ENCODE measurements at places on chromosomes 11 and 22.

GRCh38 chr11:124070915-124071622 is 29.9 kb upstream of the OR10G7 start:
- DNase-seq, result peak; percentile 67

- DNase-seq, result peak; percentile 31
Observed at GRCh38 chr11:114321621-114322257, 25.5 kb downstream of the NNMT start.

DNA sequence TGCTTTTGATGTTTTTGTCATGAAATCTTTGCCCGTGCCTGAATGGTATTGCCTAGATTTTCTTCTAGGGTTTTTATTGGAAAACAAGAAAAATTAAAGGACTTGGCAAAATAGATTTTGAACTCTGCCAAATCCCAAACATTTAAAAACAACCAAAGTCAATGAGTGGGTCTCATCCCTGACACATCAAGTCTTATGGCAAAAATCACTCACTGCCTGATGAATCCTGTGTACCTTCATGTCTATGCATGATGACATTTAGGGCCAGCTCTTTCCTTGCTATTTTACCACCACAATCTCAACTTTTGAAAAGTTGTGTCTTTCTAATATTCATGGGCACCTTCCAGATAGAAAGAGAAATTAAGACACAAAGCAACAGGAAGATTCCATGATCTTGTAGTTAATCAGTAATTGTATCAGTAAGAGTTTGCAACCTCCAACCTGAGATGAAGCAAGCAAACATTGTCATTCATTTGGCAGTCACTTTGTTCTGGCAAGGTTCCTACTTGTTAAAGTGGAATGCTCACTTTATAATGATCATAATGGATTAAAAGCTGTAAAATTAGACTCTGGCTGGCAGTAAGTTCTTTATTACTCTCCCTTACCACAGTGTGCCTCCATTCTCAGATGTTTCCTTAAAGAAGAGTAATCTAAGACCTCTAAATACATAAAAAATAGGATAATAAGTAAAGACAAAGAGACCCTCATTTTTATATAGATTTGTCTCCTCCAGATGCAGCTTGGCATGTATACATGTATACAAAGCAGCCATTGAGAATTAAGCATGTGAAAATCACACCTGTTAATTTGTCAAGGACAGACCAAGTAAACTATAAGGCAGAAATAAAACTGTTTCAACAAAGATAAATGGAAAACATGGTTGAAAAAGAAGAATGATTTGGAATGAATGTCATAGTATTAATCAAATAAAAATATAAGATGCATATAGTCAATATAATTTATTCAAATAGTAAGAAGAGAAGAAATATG is 51.6 kb downstream of the ETS1 start:
- no peak for DNase-seq

DNA sequence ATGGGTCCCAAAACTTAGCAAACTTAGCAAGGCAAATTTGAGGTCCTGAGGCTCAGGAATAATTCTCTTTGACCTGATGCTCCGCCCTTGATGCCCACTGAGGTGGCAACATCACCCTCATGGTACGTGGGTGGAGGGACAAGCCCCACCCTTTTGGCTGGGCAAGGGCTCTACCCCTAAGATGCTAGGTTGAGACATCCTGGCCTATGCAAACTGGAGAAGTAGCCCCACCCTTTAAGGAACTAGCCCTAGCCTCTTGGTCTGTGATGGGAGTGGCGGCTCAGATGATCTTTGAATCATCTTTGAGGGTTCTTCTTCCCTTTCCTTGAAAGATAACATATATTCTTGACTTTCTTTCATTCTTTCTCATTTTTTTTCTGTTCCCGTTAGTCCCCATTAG is 32.9 kb downstream of the CABIN1 start:
- DNase-seq, result no peak

- DNase-seq, result no peak
Observed at GRCh38 chr11:84930863-84931262, 696.3 kb downstream of the DLG2 start.

GRCh38 chr11:114098927-114099326 is 39.4 kb downstream of the ZBTB16 start:
- peak; percentile 86 for DNase-seq

GRCh38 chr11:68506908-68507307 is 46.4 kb downstream of the PPP6R3 start:
- no peak for DNase-seq

GRCh38 chr22:32378707-32379272 is 21.1 kb downstream of the RFPL3 start:
- no peak for DNase-seq

- DNase-seq, result no peak
Observed at GRCh38 chr11:122851366-122851966, 13.2 kb downstream of the CRTAM start.

GRCh38 chr11:43644621-43645299 is 35.8 kb upstream of the HSD17B12 start:
- DNase-seq, result no peak

DNA sequence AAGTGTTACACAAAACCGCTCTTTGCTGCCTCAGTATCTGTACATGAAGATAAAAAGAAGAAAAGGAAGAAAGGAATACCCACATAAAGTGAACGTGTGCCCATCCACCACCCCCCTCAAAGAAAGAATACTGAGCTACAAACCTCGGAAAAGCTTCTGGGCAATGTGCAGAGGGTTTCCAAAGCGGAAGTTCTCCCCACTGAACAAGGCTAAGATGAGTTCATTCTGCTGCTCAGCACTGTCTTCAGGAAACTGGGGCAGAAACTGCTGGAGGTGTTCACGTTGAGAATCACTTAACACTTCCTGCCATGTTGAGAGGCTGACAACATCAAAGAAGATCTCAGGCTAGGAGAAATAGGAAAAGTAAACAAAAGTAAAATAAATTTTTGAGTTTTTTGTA is 6.9 kb downstream of the NFRKB start:
- DNase-seq, result no peak

DNA sequence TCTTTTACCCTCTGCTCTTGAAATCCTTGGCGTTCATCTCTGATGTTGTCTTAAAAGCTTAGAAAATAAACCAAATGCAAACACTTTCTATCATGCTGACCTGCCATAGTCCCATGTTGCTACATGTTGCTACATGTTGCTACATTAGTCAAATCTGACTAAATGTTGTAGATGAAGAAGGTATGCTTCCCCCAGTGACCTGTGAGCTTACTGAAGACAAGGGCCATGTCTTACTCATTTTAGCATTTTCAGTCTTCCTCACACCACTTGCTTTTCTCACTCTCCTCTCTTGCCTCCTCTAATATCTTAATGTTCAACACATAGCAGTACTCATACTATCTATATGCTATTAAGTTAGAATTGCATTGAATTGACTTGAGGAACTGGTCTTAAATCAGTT is 346.4 kb upstream of the MTNR1B start:
- DNase-seq, result no peak

GRCh38 chr11:76669901-76670484 is 554 bp downstream of the LRRC32 start:
- DNase-seq, result no peak

GRCh38 chr11:85752201-85752889 is 58.6 kb downstream of the SYTL2 start:
- peak; percentile 55 for DNase-seq

- peak; percentile 61 for DNase-seq
Observed at GRCh38 chr22:45863981-45864751, 112.8 kb downstream of the WNT7B start.

- peak; percentile 45 for DNase-seq
Observed at GRCh38 chr22:22593964-22594656, 35.0 kb upstream of the PRAME start.

DNA sequence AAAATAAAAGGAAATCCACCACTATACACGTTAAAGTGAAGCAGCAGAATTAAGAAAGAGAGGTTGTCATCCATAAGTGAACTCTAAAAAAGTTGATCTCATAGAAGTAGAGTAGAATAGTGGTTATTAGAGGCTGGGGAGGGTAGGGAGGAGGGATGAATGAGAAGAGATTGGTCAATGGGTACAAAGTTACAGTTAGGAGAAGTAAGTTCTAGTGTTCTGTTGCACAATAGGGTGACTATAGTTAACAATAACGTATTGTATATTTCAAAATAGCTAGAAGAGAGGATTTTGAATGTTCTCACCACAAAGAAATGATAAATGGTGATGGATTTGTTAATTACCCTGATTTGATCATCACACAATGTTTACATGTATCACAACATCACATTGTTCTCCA is 72.0 kb downstream of the CD82 start:
- no peak for DNase-seq

GRCh38 chr11:61893981-61894380 is 2.6 kb upstream of the FADS3 start:
- no peak for DNase-seq

DNA sequence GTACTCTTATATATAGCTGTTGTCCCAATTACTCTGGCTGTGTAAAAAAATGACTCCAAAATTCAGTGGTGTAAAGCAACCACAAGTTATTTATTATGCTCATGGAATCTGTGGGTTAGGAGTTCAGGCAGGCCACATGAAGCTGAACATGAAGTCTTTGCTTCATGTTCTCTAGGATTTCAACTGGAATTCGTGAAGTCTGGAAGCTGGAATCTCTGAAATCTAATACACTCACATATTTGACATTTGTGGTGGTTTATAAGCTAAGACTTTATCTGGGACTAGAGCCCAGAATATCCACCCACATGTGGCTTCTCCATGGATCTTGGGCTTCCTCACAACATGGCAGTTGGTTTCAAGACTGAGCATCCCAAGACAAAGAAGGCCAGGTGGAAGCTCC is 430.6 kb downstream of the MIAT start:
- DNase-seq, result no peak

DNA sequence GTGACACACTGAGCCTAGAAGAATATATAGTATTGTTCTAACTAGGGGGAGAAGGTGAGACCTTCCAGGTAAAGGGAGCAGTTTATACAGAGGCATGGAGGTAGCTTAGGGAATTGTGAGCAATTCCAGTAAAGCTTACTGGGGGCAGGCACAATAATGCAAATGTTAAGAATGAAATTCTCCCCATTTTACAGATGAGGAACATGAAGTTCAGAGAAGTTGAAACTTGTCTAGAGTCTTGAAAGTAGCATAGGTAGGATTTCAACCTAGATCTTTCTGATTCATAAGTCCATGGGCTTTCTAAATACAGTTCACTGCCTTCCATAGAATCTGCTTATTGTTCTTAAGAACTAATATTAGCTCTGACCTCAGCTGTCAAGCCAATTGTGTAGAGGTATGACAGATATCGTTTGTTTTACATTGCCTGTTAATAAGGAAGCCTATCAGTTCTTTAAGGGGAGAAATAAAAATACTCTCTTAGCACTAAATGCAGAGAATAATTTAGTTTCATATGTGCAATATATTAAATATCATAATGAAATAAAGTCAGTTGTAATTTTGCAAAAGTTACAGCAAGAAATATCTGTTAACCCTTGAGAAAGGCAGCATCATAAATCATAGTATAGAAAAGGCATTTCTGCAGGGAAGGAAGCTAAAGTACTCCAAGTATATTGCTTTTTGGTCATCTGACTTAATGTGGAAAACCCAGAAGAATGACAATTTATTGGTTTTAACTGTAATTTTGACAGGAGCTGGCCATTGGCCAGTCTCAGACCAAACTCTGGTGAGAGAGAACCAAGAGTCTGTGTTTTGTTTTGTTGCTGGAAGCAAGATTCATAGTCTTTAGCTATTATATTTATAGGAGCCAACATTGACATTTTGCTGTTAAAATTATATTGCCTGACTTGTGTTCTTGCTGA is 181.8 kb downstream of the UVRAG start:
- DNase-seq, result no peak

- peak; percentile 66 for DNase-seq
Observed at GRCh38 chr22:28855355-28856094, 27.8 kb upstream of the ZNRF3 start.

DNA sequence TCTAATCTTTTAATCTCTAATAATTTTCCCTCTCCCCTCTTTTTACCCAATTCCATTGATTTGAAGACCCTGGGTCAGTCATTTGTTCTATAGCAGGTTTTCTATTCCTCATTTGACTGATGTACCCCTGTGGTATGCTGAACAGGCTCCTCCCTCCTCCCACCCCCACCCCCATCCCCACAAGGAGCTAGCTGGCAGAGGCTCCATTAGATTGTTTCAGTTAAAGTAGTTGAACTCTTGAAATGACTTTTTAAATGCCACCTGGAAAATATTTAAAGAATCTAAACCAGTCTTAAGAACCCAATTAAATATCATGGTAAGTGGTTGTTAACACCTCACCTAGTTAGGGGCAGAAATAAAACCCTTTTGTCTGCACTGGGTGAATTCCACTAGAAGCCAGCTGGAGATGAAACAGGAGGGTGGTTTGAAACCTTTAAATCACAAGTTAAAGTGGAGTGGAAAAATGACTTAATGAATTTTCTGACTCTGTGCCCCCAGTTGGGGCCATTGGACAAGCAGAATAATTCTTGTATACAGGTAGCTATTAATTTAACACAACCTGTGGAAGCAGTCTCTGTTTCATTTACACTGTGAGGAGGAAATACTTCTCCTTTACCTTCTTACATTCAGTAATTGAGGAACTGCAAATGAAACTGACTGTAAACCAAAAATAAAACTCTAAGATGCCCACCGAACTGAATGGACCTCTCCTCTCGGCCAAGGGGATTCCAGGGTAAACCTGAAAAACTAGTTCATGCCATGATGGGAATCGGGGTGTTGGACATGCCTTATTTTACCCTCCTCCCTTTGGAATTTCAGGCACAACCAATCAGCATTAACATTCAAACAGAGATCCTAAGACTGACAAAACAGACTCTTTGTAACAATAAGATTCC is 30.7 kb downstream of the PRR5L start:
- DNase-seq, result no peak

- no peak for DNase-seq
Observed at GRCh38 chr11:112590764-112591163, 330.1 kb upstream of the PLET1 start.

- DNase-seq, result no peak
Observed at GRCh38 chr11:128745311-128746136, 51.7 kb downstream of the FLI1 start.

DNA sequence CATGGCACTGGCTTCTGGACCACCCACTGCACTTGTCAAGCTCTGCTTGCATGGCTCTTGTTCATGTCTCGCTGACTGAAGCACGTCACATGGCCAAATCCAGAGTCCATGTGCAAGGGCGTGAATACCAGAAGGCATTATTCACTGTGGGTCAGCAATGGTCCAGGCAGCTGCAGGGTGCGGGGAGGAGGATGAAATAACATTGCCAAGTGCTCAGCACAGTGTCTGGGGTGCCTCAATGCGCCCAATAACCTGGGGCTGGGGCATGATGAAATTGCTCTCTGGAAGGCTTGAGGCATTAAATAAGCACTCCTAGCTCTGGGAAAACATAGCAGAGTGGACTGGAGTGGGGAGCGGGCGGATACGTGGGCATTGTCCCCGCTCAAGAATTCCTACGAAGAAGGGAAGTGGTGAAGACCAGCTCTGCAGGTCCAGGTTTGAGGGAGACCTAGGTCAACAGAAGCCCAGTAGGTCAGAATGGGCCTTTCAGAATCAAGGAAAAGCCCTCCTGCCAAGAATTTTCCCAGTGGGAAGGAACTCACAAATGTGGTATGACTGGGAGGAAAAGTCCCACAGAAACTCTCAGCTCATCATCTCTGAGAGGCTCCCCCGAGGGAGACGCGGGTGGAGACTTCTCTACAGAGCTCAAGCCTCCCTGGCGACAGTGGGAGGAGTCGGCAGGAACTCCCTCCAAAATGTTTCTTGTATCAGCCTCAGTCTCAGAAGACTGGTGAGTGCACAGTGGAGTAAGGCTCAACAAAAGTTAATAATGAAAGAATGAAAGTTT is 15.3 kb upstream of the ACCSL start:
- DNase-seq, result peak; percentile 48

Data from body of pancreas (tissue), 4 donors.